ENCODE measurements at places on chromosomes 5 and 9. TPM values are rescaled to one million over a fixed set of nuclear protein-coding genes. Genes with fewer than 3 reads are reported as not detected.

DNA sequence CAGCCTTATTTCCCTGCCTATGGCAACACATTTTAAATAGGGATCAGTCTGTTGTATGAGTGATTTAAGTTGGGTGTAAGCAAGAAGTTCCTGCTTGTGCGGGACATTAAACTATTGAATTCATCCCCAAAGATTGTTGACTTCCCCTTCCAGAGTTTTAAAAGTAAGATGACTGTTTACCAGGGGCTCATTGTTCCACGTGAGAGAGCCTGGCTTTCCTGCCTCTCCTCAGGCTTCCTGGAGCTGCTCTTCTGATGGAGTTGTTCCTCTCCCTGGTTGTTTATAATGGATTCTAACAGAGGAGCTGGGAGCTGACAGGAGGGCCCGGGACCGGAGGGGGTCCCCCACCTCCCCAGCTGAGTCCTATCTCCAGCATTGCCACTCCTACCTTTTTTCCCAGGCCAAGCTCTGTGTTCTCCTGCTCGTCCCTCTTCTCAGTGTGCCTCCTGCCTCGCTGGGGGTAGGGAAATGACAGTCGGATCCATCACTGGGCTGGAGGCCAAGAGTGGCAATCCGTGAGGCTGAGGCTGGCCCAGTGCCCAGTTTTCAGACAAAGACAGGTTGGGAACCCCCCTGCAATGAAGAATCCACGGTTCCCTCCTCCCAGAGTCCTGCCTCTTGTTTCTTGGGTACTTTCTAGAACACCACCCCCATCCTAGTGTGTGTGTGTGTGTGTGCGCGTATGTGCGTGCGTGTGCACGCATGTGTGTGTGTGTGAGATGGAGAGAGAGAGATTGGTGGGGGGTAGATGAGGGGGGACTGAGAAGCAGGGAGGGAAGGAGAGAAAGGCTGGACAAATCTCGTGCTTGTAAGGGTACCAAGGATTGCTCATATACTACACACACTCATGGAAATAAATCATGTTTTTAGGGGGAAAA lies 123.7 kb upstream of the NFIB start:
- peaks cover 10% of the 10 kb centered on the region for H3K27me3 ChIP-seq
- H3K36me3 ChIP-seq = no peaks in the 10 kb centered on the region
- no peak for DNase-seq
- H3K4me1 ChIP-seq = no peaks in the 10 kb centered on the region
- no peak overlapping the region for H3K27ac ChIP-seq

DNA sequence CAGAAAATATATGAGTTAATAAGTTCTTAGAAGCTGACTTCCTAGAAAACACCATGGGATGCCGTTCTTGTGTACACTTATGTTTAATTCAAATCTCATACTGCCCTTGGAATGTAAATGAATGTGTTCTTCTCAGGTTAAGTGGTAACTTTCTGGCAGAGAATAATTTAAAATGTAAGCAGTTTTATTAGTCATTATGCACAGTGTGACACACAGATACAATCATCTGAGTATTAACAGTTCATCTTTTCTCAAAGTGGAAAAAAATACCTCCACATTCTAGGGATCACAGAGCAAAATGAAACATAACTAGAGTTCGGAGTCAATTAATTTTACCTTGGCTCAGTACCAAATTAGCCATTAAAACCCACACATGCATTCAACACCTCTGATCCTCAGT lies 508.1 kb downstream of the CDH9 start:
- H3K27me3 ChIP-seq = no peaks in the 10 kb centered on the region
- DNase-seq = no peak
- H3K4me3 ChIP-seq = no peak overlapping the region
- no peaks in the 10 kb centered on the region for H3K4me1 ChIP-seq

DNA sequence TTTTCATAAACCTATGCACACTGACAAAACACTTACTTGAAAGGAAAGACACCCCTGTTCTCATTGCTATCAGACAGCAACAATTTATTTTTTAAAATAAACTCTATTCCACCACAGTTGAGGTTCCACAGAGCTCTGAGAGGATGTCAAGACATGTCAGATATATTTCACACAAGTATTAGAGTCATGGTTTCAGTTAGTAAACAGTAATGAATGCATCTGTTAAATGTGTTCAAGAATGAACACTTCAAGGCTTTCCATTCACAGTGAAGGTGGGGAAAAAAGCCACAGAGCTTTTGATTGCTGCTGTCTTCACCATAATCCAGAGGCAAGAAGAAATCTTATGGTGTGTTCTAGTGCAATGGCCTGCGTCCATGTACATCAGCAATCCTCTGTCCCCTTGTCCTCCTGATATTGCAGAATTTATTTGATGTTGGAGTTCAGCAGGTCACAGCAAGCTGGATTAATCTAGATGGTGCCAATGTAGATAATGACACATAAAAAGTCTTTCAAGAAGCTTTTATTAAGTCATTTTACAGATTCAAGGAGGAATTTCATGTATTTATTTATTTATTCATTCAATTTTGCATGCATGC lies 146.8 kb downstream of the GHR start:
- no peaks in the 10 kb centered on the region for H3K4me1 ChIP-seq
- H3K27ac ChIP-seq = no peak overlapping the region
- H3K4me3 ChIP-seq = no peak overlapping the region
- no peaks in the 10 kb centered on the region for H3K27me3 ChIP-seq
- no peaks in the 10 kb centered on the region for H3K36me3 ChIP-seq

- H3K4me1 ChIP-seq = no peaks in the 10 kb centered on the region
- H3K4me3 ChIP-seq = no peak overlapping the region
- H3K27ac ChIP-seq = no peak overlapping the region
- DNase-seq = no peak
These were observed 361.4 kb upstream of the RPS23 start for GRCh38 chr5:82639393-82640144.

GRCh38 chr5:3004361-3005080 lies 253.0 kb upstream of the IRX2 start:
- no peaks in the 10 kb centered on the region for H3K27me3 ChIP-seq
- H3K36me3 ChIP-seq = no peaks in the 10 kb centered on the region
- H3K4me3 ChIP-seq = no peak overlapping the region
- H3K4me1 ChIP-seq = no peaks in the 10 kb centered on the region
- H3K27ac ChIP-seq = no peak overlapping the region

The GRIN3A gene
- not detected for total RNA-seq

The DPP7 gene
- 349 TPM for total RNA-seq

Data from CD4-positive, alpha-beta T cell (primary cell).